Activated naive CD4-positive, alpha-beta T cell treated with anti-CD3 and anti-CD28 coated beads, Interleukin-2, amount 50 U/mL, for 72 hours (primary cell): ENCODE measurements at places on chromosomes 16 and 17.

GRCh38 chr16:11414815-11415775 is 69.8 kb downstream of the RMI2 start:
- DNase-seq, result no peak

GRCh38 chr17:46764709-46765401 is 53.6 kb downstream of the WNT3 start:
- no peak for DNase-seq

- no peak for DNase-seq
Measured at GRCh38 chr17:75270966-75271232, at the start of gene MIF4GD. Gene MIF4GD, minus strand, starts transcription at chr17:75271231. Its CDS starts 1,036 bp downstream, at chr17:75270195.

DNA sequence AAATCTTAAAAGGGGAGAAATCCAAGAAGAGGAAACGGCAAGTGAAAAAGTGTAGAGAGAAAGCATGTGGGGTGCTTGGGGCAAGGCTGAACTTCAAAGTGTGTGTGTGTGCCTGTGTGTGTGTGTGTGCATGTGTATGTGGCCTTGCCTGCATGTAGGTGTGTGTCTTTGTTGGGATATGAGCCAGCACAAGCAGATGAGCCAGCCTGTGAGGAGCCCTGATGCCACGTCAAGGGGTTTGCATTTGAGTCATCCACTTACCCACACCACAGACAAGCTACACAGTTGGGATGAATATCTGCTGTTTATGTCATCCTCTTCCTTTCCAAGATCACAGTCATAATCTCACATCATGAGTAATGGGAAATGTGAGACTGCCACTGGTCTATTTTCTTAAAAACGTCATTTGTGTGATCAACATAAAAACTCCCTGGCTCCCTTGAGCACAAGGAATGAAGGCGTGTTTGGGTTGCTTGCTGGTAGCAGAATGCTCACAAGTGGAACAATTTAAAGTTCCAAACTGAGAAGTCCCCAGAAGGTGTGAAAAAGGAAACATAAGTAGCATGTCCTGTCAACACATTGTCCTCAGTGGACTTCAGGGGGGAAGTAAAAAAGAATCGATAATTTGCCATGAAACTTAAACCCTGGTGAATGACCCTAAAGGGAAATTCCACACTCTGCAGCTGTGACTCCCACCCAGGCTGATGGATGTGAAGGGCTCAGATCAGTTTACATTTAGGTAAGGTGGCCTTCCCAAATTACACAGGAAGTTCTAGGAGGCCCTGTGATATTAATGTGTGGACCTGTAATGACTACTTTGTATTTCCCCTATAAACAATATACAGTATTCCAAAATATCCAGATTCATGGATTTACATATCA is 14.7 kb downstream of the KCTD19 start:
- peak; percentile 86 for DNase-seq

GRCh38 chr17:72021417-72022041 is 99.3 kb upstream of the SOX9 start:
- no peak for DNase-seq

DNA sequence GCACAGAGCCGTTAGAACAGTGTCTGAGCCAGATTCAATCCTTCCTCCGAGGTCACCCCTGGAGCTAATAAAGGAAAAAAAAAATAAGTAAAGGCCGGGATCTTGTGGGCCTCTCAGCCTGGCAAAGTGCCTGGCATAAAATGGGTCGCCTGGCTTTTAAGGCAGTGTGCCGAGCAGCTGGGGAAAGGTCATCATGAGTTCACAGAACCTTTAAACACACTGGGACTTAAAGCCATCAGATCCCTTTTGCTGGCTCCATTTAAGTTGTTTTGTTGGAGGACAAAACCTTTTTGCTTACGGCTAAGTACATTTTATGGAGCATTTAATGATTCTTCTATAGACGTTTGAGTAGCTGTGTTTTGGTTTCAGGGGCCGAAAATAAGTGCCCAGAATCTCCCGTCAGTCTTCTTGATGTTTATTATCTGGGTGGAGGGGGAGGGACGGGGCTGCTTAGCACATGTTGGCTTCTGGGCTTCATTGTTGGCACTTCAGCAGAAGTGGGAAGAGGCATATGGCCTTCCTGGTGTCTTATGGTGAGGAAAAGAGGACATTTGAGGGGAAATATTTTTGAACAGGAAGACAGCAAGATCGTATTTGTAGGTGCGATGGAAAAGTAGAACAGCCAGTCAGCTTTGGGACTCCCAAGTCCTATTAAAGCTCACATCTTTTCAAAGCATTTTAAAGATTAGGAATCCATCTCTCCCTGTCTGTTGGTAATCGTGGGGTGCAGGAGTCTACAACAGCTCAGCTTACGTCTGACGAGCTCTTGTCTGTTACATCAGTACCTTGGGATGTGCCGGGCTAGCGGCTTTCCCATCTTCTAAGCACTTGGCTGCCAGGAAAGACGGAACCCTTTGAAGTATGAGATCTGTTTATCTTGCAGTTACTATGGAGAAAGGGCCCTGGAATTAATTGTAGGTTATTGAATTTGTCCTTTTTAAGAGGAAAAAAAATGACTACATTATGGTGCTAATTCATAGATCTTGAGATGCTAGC is 31.1 kb downstream of the RBFOX1 start:
- DNase-seq, result no peak

DNA sequence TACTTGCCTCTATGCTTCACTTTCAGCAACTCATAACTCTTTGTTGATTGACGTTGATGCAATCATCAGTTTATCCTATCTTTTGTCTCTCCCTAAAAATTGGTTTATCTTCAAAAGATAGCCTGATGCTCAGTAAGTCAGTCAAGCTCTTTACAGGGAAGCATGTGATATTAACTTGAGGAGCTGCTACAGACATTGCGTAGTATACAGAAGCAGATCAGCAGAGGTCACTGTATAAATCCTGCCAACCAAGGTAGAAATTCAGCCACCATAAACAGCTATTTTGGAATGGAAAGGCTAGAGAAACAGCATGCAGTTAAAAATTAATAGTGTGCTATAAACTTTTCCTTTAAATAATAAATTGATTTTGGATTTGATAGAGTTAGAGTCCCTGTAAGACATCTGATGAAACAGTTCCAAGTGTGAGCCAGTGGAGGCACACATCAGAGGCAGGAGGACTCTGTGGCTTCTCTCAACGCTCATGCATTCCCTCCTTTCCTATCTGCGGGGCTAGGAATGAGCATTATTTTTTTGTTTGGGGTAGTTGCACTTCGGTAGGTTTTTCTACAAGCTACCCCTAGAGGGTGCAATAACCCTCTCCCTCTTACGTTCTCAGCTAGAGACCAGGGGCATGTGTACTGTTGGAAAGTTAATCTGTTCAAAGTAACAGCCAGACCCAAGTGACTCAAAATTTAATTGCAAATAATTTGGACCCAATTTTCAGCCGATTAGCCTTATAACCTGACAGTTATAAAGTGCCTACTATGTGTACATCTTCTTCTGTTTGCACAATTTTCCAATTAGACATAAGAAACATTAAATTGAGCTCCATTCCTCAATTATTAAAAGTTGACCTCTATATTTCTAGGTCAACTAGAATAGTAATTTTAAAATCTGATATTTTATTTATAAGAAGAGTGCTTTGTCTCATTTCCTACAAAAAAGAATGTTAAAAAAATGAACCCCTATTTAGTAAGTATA is 647.7 kb upstream of the SOX9 start:
- DNase-seq, result no peak

DNA sequence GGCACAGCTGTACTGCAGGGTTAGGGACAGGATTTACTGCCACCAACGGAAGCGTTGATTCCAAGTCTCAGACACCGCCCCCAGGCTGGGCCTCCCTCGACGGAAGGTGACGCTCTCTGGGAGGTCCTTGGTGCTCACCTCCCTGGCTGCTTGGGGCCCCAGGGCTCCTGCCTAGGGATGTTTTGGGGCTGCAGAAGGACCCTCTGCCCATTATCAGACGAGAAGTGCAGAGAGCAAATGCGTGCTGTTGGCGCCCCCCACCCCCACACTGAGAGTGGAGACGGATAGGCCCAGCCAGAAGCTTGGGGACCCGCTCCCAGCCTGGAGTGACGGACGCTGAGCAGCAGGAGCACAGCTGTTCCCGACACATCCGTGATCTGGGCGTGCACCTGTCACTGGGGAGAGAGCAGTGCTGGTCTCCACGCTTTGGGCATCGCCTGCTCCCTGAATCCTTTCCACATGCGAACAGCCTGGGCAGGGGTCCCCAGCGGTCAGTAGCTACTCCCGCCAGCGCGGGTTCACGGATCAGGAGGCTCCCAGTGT is 5.1 kb upstream of the SOX8 start:
- no peak for DNase-seq

DNA sequence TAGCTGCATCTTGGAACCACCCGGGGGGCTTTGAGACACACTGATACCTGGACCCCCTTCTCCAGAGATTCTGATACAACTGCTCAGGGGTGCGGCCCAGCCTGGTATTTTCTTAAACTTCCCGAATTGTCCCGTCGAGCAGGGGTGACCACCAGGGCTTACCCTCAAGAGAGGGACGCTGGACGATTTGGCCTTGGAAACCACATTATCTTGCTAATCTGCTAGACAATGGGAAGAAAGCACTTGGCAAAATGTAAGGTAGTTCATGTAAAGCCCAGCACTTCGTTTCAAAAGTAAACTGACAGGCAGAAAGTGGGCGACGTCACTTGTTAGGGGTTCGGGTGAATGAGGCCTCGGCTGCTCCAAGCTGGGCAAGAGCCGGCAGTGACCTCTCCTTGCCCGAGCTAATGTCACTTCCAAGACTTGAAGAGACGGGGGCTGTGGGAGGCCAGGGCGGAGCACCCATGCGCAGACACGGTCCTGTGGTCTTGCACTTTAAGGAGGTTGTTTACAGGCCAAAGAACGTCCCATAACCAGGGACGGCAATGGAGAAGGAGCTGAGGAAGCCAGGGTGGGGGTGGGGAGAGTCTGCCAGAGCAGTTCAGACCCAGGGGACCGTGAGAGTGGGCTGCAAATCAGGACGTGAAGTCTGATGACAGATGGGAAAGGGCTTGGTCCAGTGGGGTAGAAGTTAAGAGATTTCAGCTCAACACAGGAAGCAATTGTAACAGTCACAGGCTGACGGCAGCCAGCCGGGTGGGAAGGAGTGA is 152.7 kb upstream of the GSE1 start:
- DNase-seq, result no peak

GRCh38 chr17:45973099-45973780 is 25.8 kb upstream of the STH start:
- DNase-seq, result no peak

DNA sequence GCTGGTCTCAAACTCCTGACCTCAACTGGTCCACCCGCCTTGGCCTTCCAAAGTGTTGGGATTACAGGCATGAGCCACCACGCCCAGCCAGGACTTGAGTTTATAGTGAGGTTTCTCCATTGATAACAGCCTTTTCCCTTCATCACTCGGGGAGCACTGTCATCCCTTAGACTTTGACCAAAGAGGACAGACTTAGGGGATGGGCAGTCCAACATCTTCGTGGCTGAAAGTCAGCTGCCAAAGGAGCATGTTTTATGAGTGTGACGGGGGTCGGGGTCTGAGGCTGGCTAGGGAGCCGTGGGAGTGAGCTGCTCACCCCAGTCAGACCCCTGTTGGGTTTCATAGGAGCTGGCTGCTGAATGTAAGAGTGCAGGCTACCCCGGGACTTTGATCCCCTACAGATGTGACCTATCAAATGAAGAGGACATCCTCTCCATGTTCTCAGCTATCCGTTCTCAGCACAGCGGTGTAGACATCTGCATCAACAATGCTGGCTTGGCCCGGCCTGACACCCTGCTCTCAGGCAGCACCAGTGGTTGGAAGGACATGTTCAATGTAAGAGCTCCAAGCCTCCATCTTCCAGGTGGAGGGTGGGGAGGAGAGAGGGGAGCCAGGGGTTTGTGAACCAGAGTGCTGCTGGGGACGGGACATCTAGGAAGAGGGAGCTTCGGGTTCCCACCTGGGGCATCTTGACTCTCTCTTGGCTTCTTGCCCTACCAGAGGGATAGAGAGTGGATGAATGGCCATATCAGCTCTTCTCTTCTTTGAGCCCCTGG is 3.1 kb downstream of the DHRS11 start:
- no peak for DNase-seq

GRCh38 chr16:67146523-67147357 is 4.1 kb downstream of the B3GNT9 start:
- DNase-seq, result no peak

DNA sequence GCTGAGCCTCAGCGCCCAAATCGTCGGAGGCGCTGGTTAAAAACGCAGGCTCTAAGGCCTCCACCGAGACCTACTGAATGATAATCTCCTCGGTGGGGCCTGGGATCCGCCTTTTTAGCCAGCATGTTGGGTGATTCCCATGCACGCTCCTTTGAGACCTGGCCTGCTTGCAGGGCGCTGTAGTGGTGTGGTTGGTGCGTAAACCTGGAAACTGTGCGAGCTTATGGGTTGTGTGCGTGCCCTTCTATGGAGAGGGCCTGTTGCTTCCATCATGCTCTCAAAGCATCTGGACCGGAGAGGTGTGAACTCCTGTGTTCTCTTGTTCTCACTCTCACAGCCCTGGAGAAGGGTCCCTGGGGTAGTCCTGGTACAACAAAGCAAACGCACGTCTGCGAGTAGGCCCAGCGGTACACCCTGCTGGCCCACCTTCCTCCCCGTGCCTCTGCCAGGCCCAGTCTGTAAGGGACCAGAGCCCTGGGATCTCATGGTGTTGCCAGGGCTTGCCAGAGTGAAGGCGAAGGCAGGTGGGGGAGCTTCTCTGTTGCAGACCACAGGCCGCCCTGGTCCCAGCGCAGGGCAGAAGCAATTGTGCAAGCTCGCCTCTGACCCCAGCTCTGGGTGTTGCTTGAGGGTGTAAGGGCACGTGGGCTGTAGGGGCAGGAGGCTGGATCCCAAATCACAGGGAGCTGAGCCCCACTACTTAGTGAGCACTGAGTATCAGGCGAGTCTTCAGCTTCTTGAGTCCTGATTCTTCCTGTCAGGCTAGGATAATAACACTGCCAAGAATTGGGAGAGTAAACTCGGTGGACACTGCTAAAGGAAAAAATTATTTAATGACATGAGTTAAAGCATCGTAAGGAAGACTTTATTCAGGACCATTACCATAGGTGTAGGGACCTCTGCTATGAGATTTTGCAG is 879 bp upstream of the LRRC75A start:
- DNase-seq, result no peak

DNA sequence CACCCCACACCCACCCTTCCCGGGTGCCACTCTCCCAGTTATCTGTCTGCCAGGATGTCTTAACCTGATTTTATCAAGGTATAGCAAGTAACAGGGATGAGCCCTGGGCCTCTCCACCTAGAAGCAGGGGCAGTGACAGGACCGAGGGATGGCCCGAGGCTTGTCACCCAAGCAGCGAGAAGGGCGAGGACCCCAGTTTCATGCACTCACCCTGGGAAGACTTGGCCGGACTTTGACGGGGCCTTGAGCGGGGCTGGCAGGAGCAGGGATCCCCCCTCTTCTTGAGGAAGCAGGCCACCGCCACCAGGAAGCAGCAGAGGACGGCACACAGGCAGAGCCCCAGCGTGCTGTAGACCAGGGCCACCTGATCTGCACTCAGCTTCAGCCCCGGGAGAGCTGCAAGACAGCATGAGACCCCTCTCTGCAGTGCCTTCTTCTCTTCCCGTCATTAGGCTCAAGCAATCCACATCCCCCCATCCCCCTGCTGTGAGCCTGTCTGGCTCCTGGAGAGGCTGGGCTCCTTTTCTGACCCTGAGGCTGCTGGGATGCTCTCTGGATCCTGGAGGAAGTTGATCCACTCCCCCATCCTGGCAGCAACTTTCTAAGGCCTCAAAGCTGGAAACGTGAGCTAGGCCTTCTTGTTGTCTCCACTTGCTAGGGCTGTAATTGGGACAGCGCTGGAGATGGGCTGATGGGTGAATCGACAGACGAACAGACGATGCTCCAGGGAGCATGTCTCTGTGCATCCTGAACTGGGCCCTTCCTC is 31.6 kb downstream of the TNFRSF13B start:
- DNase-seq, result no peak
